ENCODE measurements at places on chromosomes 13 and 19.
A peak's percentile ranks its signal among the peaks of the same experiment; 100 is the strongest.

DNA sequence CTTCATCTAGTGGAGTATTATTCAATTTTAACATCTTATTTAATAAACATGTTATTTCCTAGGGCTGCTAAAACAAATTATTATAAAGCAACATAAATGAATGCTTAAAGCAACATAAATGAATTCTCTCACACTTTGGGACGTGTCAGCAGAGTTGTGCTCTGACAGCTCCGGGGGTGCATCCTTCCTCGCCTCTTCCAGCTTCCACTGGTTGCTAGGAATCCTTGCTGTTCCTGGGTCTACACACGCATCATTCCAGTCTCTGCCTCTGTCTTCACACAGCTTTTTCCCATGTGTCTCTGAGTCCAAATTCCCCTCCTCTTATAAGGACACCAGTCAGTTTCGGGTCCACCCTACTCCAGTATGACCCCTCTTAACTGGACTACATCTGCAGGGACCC lies 21.6 kb upstream of the SPATA13 start:
- DNase-seq = no peak

DNA sequence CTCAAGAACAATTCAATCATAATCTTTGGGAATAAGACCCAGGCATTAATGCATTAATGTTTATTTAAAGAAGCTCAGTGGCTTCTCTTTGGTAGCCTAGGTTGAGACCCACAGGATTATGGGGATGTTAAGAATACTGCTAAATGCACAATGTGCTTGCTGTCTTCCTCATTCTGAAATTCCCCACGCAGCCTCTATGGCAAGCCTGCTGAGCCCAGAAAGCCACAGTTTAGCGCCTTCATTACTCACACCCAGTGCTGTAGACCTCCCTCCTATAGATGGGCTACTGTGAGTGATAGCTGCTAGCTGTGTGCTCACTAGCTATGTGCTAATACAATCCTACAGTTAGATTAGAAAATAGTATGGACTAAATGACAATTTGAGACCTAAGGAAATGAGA lies 90.6 kb downstream of the TNFSF13B start:
- DNase-seq = no peak

DNA sequence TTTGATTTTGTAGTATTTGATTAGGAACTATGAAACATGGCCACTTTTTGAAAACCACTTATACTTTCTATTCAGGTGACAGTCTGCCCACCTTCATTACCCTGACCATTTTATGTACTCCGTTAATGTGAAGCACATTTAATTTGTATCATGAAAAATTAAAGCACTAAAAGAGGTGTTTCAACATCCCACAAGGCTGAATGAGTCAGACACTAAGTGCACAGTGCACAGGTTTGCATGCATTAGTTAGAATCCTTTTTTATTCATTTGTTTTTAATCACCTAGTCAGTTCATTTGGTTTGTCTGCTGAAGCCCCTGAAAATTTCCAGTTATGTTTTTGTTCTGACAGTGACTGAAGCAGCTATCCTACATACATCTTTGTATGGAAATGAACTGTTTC lies 271.0 kb downstream of the SLITRK5 start:
- no peak for DNase-seq

- no peak for DNase-seq
These were observed 43.6 kb upstream of the ZNF681 start for GRCh38 chr19:23802290-23802689.

DNA sequence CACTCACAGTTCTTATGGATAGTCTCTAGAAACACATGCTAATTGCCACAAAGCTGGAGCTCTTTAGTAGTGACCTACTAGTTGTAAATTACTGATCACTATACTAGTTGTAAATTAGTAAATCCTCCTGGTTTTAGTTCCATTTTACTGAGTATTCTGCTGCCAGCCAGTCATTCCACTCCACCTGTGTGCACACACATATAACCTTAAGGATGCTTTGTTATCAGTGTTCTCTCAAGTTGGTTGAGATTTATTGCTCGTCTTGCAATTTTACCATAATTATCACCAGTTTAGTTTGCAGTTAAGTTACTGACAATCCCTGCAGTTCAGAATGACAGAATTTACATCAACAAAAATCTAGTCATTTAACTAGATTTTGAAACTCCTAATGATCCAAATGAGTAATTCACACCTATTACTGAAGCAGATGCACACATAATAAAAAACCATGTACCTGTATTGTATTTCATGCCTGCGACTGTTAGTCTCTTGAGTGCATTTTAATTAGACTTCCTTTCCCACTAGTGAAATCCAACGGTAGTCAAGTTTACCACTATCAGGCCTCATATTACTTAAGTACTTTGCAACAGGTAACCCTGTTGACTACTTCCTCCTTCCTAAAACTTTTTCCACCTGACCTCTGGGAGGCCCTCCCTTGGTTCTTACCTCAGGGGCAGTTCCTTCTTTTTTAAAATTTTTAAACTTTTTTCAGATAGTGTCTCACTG lies 7.6 kb downstream of the TPT1 start:
- no peak for DNase-seq

DNA sequence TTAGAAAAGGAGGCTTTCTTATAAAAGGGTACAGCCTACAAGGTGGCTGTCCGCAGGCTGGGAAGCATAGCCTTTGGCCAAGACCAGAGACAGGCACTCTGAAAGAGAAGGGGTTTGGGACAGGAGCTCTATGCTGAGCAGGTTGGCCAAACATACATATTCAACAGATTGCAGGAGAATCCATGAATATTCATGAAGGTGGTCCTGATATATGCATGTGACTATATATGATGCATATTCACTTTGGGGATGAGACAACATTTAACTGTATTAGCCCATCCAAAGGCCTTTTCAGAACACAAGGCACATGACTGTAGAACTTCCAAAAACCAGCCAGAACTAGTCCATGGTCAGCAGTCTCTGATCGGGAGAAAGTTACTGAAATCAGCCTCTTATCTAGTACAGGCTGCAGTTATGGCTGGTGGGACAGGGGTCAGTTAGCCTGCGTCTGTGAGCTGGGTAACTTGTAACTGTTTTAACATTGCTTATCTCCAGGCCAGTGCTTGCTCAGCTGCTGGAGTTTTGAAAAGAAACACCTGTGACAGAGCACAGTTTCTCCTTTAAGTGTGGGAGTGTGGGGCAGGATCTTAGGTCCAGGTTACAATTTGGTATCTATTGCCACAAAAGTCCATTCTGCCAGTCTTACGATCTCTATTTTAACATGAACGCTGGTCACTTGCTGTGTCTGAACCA lies 924.2 kb downstream of the UQCRFS1 start:
- DNase-seq = no peak

DNA sequence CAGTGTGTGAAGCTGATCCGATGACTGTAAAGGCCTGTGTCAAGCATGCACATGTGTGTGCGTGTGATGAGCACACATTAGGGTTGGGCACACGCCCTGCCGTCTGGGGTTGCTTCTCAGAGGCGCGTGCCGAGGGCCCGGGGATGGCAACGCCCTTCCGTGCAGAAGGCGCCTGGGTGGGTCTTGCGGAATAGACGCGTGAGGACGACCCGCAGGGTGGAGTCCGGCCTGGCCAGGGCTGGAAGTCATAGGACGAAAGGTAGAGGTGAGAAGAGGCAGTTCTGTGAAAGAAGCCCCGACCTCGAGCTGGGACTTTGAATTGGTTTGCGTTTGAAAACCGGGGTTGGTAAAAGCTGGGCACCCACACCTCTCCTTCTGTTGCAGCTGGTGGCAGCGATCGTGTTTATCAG lies 35.7 kb downstream of the TMEM255B start:
- no peak for DNase-seq

DNA sequence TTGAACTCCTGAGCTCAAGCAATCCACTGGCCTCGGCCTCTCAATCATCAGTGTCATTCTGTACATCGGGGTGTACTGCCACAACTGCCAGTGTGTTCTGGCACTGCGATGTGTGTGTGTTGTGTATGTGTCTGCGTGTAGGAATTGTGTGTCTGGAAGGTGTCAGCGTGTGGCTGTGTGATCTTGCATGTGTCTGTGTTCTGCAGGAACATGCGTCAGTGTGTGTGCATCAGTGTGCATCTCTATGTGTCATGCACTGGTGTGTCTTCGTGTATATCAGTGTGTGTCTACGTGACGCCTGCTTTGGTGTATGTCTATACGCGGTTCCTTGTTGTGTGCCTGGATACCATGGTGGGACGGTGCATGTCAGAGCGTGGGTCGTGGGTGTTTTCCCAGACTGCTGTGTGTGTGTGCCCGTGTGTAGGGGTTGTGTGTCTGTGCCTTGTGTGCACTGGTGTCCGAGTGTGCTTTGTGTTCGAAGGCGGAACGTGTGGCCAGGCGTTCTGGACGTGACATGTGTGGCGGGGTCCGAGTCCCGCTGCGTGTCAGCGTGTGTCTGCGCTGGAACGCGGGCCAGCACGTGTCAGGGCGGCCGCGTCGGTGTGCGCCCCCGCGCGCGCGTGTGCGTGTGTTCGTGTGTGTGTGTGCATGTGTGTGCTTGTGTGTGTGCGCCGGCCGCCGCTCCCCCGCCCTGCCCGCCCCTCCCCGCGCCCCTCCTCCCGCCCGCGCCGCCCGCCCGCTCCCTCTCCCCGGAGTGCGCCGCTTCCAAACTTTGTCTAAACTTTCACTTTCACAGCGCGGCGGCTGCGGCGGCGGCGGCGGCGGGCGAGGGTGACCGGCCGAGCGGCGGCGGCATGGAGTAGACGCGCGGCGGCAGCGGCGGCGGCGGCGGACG lies at the start of gene NFIX:
Gene NFIX, plus strand, starts transcription at position 775 of the 895 bp plus-strand sequence. CDS start 363 bp downstream, outside the sequence.
- peak; percentile 26 for DNase-seq

DNA sequence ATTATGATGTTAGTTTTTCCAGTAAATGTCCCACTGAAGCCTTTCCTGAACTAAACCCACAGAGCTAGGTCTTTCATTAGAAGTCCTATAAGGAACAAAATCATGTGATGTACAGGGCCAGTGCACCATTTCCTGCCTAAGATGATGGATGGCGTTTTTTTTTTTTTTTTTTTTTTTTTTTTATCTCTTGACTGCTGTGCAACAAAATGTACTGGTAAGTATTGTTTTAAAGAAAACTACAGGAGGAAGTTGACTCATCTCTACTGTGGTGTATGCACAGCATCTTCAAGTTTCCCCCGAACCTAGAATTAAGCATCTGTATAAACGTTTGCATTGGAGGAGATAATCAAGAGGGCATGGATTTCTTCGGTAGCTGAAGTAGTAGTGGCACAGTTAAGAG lies 197.5 kb downstream of the NBEA start:
- no peak for DNase-seq

- no peak for DNase-seq
These were observed 50.2 kb upstream of the GTF3A start for GRCh38 chr13:27374126-27374613.

DNA sequence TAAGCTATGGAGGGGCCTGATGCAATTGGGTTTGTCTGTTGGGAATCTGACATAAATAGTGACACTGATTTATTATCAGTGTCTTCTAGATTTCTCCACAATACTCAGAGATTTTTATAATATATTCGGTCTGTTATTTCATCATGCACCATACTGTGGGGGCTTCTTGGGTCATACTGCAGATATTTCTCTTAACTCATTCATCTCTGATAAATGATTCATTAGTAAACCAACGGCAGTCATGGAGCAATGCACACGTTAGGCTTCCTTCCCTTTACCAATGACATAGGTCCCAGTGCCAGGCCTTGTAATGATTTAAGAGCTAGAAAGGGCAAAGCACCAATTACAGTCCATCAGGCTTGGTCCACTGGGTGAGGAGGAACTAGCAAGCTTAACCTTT lies 53.6 kb downstream of the FAM216B start:
- no peak for DNase-seq

GRCh38 chr13:94322925-94323763 lies 156.3 kb downstream of the DCT start:
- no peak for DNase-seq
